Amniotic stem cell (primary cell): ENCODE measurements at places on chromosomes 12 and 14.

- DNase-seq = no peak
These were observed 52.8 kb upstream of the EGLN3 start for GRCh38 chr14:34003691-34004090.

GRCh38 chr12:28320353-28320752, 130.1 kb downstream of the CCDC91 start:
- DNase-seq = no peak

DNA sequence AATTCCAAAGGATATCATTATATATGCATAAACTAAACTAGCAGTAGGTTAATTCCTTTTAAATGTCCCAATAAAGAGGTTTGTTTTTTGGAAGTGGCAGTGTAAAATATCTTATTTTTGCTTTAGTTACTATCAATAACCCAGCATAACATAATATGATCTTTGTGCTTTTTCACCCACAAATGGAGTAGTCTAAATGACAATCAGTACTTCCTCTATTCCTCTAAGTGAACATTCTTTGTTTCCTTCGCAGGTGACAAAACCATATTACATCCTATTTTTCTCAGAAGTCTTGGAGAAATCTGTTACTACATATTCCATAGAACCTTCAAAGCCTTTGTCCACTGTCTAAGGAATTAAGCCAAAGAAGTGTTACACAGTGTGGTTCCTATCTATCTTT, 62.5 kb downstream of the MED13L start:
- no peak for DNase-seq

DNA sequence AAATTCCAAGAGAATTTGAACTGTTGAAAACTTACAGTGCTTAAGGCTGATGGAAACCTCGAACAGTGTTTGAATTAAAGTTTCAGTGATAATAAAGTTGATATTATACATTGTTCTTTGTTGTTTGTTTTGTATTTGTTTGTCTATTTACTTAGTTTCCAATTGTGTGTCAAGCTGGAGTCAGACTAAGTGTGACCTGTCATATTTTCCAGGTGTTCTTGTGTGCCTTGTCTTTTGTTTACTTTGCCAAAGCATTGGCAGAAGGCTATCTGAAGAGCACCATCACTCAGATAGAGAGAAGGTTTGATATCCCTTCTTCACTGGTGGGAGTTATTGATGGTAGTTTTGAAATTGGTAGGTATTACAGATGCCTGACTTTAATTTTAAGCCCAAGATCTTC, 6.0 kb downstream of the SLCO1C1 start:
- DNase-seq = no peak

DNA sequence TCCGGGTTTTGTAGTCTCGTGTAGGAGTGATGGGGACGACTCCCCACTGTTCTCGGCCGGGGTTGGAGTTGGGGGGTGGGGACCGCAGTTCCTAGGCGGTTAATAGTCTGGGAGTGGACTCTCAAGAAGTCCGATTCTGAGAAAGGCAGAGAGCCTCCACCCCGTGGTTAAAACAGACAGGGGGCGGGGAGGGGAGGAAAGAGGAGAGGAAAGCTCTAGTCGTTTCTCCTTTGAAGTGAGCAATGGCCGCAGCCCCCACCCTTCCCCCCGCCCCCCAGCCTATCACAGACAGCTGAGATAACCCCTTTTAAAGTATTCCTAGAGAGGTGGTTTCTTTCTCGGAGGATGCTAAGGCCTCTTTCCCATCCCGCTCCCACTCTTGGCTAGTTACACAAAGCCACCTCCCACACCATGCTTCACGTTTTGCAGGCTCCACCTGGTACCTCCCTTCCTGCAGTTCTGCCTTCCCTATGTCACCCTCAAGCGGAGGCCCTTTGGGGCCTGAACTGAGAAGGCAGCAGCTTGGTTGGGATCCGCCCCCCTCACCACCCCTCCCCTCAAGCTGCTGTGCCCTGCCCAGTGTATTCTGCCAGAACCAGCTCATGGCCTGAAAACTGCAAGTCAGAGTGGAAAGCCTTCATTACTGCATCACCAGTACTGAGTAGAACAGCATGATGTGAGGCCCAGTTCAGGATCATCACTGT, 853 bp downstream of the USP5 start:
- DNase-seq = no peak

DNA sequence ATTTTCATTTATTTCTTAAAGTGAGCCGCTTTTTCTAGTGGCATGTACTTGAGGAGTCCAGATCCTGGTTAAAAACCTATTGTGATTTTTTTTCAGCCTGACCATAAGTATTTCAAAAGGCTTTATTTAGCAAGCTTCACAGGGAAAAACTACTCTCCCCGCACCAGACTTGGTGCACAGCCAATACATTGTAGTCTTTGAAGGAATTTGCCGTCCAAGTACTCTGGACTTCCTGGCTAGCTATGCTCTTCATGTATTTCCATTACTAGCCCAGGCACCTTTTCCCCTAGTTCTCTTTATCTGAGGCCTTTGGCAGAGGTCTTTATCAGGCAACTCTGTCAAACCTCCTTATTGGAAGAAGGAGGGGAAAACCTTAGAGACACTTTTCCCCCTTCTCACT, 234.7 kb downstream of the CCDC91 start:
- no peak for DNase-seq

DNA sequence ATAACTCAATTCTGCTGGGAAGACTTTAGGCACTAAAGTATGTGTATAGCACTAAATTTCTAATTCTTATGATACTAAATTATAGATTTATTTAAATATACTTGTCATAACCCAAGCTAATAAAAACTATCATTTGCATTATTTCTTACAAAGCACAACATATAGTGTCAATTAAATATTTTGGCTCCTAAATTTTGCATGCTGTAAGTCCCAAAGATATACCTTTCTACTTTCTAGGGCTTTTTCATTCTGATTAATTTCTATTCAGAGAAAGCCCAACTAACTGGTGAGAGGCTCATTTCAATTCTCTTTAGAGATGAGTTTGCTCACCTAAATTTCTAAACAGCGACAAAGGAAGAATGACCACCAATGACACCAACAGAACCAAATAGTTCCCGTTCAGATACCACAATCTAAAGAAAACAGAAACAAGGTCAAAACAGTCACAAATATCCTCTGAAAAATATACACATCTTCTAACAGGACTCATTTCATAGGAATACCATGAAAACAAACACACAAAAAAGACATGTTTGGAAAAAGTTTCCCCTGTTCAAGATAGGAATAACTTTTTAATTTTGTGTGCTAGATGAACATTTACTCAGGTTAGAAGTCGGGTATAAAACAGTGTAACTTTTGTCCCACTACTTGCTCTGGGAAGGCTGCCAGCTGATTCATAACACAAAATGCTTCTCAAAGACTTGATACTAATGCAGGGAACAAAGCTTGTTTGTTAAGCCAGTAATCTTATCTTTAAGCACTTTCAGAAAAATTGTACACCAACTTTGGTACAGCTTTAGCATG, 7.6 kb downstream of the SLC38A2 start:
- DNase-seq = no peak

DNA sequence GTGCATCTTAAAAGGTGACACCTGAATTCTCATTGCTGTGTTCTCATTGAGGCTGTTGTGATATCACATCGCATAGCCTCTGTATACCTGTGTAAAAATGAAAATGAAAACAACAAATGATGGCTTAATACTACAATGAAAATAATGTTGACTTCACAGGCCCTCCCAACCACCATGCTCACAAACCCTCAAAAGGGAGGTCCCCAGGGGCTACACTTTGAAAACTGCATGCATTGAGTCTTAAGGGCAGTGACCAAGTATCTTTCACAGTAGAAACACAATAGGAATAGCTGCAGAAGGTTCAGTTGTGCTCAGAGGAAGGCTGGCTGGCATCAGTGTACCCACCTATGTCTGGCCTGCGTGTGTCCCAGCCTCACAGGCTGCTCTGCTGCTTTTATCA, 27.6 kb upstream of the KCNK13 start:
- DNase-seq = no peak

- no peak for DNase-seq
These were observed 26.5 kb upstream of the PLXNC1 start for GRCh38 chr12:94121886-94122285.

- peak; percentile 28 for DNase-seq
These were observed 42.0 kb downstream of the GPHB5 start for GRCh38 chr14:63276492-63277342.

DNA sequence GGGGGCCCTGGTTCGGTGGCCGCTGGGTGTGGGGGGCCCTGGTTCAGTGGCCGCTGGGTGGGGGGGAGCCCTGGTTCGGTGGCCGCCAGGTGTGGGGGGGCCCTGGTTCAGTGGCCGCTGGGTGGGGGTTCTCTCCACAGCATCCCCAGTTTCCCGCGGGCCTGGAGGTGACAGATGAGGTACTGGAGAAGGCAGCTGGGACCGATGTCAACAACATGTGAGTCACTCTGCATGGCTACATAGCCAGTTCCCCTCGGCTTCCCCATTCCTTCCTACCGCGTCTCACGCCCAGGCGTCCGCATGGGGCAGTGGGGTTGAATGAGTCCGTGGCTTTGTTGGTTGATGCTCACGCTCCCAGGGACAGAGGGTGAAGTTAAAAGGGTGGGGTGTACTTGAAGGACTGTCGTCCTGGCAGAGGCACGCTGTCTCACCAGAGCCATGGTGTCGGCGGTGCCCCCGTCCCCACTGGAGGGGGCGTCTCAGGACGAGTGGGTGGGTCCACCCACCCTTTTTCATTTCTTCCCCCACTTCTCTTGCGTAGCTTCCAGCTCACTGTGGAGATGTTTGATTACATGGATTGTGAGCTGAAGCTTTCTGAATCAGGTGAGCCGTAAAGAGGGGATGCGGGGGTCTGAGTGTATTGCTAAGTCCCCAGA, 15.6 kb downstream of the HIP1R start:
- no peak for DNase-seq

GRCh38 chr14:56241461-56241860, 123.2 kb downstream of the PELI2 start:
- no peak for DNase-seq

GRCh38 chr14:67889455-67889854, 69.9 kb downstream of the RAD51B start:
- DNase-seq = no peak

- no peak for DNase-seq
These were observed 144.5 kb downstream of the PHETA1 start for GRCh38 chr12:111224186-111225066.

- no peak for DNase-seq
These were observed 101.7 kb downstream of the CIT start for GRCh38 chr12:119775246-119775895.

DNA sequence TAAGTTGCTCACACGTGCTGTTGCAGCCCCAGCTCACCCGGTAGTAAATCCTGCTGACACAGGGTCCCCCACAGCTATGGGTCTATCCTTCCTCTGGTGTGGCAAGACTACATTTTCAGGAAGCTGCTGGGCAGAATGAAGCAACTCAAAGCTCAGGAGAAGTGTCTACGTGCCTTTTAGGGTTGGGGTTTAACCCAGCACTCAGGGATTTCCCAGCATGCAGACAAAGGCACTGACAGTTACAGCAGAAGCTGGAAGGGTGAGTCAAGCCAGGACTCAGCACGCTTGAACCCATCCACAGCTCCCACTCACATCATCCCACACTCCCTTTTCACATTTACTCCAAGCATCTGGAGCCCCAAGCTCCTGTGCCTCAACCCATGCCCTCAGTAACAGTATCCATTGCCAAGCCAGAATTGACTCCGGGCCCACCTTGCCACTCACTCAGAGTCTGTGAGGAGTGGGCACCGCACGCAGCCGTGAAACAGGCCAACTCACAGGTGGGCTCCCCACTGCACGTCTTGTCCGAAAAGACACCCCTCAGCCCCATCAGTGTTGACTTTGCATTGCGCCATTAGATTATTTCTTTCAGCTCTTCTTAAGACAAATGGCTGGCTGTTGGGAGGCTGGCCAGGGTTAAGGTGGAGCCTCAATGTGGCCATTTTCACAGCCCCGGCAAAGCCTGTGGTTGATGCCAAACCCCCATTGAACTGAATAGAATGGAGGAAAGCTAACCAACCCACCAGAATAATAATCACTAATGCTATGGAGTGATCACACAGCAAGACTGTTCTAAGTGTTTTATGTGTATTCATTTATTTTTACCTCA, 59.6 kb downstream of the ZFP36L1 start:
- DNase-seq = no peak

- DNase-seq = no peak
These were observed 1.4 kb upstream of the PCED1B start for GRCh38 chr12:47078086-47078395.

- no peak for DNase-seq
These were observed 4.0 kb upstream of the ZNF385A start for GRCh38 chr12:54388237-54389133.

- DNase-seq = no peak
These were observed 44.7 kb upstream of the KCNJ8 start for GRCh38 chr12:21819236-21819635.

GRCh38 chr12:123041811-123042655, 61.6 kb downstream of the ARL6IP4 start:
- DNase-seq = no peak

GRCh38 chr12:104752016-104752415, 206.1 kb downstream of the SLC41A2 start:
- no peak for DNase-seq

GRCh38 chr14:77189479-77189878, 7.9 kb downstream of the TMEM63C start:
- DNase-seq = no peak

DNA sequence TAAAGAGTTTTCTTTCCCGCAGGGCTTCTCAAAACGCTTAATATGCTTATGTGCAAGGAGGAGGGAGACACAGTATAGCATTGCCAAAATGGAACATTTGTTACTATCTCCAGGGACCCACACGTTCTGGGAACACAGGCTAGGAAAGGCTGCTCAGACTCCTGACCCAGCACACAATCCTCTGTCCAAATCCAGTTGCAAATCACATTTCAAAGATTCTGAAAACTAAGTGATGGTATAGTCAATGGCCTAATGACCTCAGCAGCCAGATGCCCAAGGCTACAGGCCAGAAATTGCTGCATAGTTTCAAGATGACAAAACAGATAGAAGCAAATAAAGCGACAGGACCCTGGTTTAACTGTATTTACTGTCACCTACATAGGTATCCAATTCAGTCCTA, 97.0 kb upstream of the GRIP1 start:
- no peak for DNase-seq

DNA sequence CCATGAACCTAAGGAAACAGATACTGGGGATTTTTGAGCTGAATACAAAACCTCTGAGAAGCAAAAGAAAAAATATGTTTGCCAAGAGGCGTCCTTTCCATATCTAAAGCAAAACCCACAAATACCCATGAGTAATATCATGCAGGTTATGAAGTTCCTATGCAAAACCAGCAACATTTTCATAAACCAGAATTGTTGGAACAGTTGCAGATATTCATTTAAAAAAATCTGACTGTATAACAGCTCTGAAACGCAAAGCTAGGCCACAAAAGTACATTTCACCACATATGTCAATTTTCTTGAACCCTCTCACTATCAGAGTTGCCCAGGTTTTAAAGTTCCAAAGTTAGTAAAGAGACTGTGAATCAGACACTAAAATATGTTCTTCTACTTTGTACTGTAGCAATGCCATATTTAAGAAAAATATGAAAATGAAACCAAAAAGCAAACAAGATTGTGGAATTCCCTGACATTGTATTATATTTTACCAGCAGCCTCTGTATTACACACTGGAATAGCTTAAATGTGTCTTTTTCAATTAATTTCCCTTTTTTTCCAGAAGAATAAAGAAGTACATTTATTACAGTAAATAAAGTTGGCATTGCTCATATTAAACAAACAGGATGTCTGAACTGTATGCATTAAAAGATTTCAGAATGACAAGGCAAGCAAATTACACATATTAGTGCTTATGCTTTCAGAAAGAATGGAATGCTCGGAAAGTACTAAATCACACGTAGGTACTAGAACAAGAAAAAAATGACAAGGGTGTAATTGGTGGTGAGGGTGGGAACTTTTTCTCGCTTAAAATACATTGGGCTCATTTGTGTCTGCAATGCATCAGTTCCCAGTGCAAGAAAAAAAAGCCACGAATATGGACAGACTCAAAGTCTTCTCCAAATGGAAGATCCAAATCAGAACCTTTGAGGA, 33.6 kb upstream of the HIF1A start:
- no peak for DNase-seq
